ENCODE measurements at places on chromosomes 3 and 15. TPM values are rescaled to one million over a fixed set of nuclear protein-coding genes. Genes with fewer than 3 reads are reported as not detected.

DNA sequence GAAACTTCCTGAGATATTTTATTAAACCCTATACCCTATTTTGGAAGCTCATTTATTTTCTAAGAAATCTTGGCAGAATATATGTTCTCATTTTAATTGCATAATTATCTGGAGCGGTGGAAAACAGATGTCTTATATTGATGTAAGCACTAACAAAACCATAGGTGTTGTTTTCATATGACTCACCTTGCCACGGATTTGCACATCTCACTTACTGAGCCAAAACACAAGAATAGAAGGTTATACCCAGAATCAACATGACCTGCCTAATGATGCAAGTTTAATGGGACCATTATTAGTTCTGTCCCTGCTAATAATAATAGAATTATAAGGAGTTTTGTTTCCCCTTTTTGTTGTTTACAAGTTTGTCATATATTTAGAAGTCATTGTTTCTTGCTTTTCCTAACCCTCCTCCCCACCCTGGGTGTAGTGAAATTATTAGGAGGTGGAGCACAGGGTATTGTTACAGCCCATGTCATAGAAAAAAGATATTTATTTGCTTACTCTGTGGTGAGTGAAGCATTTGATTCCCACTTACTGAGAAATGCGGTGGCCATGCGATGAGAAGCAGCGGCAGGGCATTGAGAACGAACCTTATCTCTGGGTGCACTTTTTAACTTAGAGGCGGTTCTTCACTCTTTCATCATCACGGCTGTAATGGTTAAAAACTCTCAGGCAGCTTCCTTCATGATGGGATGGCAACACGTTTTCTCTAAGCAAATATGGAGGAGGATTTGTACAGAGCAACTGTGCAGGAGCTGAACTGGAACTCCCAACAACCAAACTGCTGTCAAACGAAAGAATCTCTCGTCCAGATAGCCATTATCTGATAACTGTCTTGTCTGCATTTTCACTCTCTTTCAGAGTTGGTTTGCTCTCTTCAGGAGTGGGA is 521 bp downstream of the IL5RA start:
- no peak for DNase-seq

DNA sequence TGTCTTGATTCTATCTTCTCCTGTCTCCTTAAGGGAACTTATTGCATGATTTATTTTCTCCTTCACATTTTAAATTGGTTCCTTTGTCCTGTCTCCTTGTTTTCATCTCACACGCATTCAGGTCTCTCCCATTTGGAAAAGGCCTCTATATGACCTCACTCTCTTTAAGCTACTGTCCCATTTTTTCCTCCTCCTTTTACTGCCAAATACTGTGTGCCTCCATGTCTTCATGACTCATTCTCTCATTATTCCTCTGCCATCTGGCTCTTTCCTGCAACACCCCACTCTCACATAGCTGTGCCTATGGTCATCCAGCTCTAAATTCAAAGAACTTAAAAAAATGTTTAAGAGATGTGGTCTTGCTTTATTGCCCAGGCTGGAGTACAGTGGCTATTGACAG is 48.0 kb downstream of the TYRO3 start:
- DNase-seq: no peak

Gene CLRN1
- total RNA-seq: 0.22 TPM

Gene EPHA3
- 0.33 TPM for total RNA-seq

Gene RAB5A
- 34.4 TPM for total RNA-seq

DNA sequence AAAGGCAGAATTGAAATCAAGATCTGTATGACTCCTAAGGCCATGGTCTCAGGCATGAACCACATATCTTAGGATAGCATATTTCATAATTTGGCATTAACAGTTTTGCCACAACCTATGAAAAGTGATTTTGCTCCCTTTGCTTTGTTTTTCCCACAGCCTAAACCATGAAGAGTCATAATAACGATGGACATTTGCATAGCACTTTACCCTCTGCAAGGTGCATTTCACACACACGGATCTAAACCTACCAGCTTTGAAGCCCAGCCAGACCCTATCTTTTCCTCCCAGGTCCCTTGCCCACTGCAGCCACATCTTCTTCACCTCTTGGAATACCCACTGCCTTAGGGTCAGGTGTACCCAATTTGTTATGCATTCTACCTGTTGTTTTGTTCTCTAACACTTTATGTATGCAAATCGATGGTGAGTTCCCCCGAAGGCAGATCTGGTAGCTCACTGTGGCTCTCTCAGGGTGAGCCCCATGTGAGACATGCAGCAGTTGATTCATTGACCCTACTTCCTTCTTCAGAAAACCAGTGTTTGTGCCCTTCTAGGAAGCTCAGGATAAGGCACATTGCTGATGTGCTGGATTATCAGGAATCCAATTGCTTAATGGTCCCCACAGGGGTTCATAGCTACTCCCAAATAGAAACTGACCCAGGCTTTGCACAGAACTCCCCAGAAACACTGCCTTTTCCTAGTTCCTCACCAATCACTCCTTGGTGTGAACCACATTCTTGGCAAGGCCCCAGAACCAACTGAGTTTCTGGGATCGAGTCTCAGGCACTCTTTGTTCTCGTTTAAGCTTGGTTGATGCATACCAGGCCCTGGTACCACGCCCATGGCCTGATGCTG is 8.7 kb downstream of the ARHGAP31 start:
- no peak for DNase-seq

- peak; percentile 23 for DNase-seq
These were observed 132.0 kb downstream of the EEFSEC start for GRCh38 chr3:128285042-128285966.

Gene MST1R
- total RNA-seq: 2.0 TPM
